Articular chondrocyte of knee joint (primary cell): ENCODE measurements at places on chromosomes 5 and 9. TPM values are rescaled to one million over a fixed set of nuclear protein-coding genes. Genes with fewer than 3 reads are reported as not detected.

Gene GPX3
- total RNA-seq: 65.6 and 97.7 TPM in 2 replicates

Gene PCDHB10
- total RNA-seq: 2.2 and 2.5 TPM in 2 replicates

Gene SV2C
- not detected in 2 replicates for total RNA-seq

Gene SPINK4
- not detected in 2 replicates for total RNA-seq

Gene NME5
- 11.1 and 11.5 TPM in 2 replicates for total RNA-seq

Gene CRHBP
- total RNA-seq: not detected in 2 replicates

Gene ELP1
- 25.2 and 29.0 TPM in 2 replicates for total RNA-seq

Gene CEL
- total RNA-seq: 0.11 and 0.13 TPM in 2 replicates

Gene LCN1
- total RNA-seq: not detected in 2 replicates

Gene POC5
- 10.3 and 13.4 TPM in 2 replicates for total RNA-seq

Gene OTP
- not detected in 2 replicates for total RNA-seq

Gene ADAMTSL1
- total RNA-seq: 206 and 277 TPM in 2 replicates

Gene PCSK1
- total RNA-seq: 54.8 and 55.9 TPM in 2 replicates

Gene FYB1
- total RNA-seq: 0.54 and 1.6 TPM in 2 replicates

Gene CTSL
- total RNA-seq: 602 and 865 TPM in 2 replicates

Gene GRAMD2B
- total RNA-seq: 17.6 and 19.2 TPM in 2 replicates

Gene CCL28
- total RNA-seq: 14.6 and 15.7 TPM in 2 replicates

Gene PHF24
- total RNA-seq: 0.11 and 0.26 TPM in 2 replicates

Gene FOXD4L5
- under 0.01 TPM in 1 of 2 replicates, not detected in the other for total RNA-seq

Gene APBB3
- total RNA-seq: 17.4 and 19.2 TPM in 2 replicates

Gene PRR16
- 13.2 and 26.3 TPM in 2 replicates for total RNA-seq

Gene PDCD1LG2
- 8.9 and 9.1 TPM in 2 replicates for total RNA-seq

Gene SLC22A5
- total RNA-seq: 4.8 and 5.7 TPM in 2 replicates

Gene C9
- 0.13 and 0.54 TPM in 2 replicates for total RNA-seq

Gene SLCO4C1
- total RNA-seq: not detected in 2 replicates

Gene ABO
- not detected in 2 replicates for total RNA-seq

Gene SLC6A3
- total RNA-seq: 0.11 and 0.13 TPM in 2 replicates

Gene PCDHGA5
- 5.6 and 6.5 TPM in 2 replicates for total RNA-seq

Gene DMRT3
- total RNA-seq: not detected in 2 replicates

Gene NUTM2F
- total RNA-seq: not detected in 2 replicates

Gene IL3
- total RNA-seq: not detected in 2 replicates

Gene ZFP37
- 4.4 and 6.8 TPM in 2 replicates for total RNA-seq

Gene WDR5
- 18.2 and 21.3 TPM in 2 replicates for total RNA-seq

Gene SPINK5
- not detected in 2 replicates for total RNA-seq

Gene ANKDD1B
- 0.78 and 1.3 TPM in 2 replicates for total RNA-seq

Gene AIF1L
- 0.22 and 0.26 TPM in 2 replicates for total RNA-seq

Gene PCDHGA4
- 6.7 and 8.9 TPM in 2 replicates for total RNA-seq

Gene GRM6
- total RNA-seq: not detected in 2 replicates

Gene ALDH1A1
- total RNA-seq: under 0.01 and 0.22 TPM in 2 replicates

Gene GRIA1
- total RNA-seq: 3.5 and 9.1 TPM in 2 replicates

Gene FOXD4L4
- 0.13 TPM in 1 of 2 replicates, not detected in the other for total RNA-seq

Gene GPSM1
- 36.5 and 44.3 TPM in 2 replicates for total RNA-seq

Gene LRRC26
- not detected in 2 replicates for total RNA-seq

Gene CDC25C
- total RNA-seq: 3.4 and 5.9 TPM in 2 replicates

Gene PTGS1
- total RNA-seq: 2.8 and 7.4 TPM in 2 replicates

Gene IL17B
- not detected in 2 replicates for total RNA-seq

Gene SPAG8
- total RNA-seq: 0.52 and 1.2 TPM in 2 replicates

Gene NSG2
- not detected in 2 replicates for total RNA-seq

Gene PCDHB12
- 1.0 and 1.3 TPM in 2 replicates for total RNA-seq

Gene LOX
- 448 and 518 TPM in 2 replicates for total RNA-seq
